ENCODE measurements at places on chromosomes 11 and 22.

GRCh38 chr11:2219318-2220017, 47.9 kb upstream of the TH start:
- DNase-seq, result no peak

GRCh38 chr22:48340727-48341709, 1486.7 kb downstream of the BRD1 start:
- DNase-seq, result no peak

GRCh38 chr11:31652528-31652927, 143.0 kb downstream of the ELP4 start:
- DNase-seq, result no peak

DNA sequence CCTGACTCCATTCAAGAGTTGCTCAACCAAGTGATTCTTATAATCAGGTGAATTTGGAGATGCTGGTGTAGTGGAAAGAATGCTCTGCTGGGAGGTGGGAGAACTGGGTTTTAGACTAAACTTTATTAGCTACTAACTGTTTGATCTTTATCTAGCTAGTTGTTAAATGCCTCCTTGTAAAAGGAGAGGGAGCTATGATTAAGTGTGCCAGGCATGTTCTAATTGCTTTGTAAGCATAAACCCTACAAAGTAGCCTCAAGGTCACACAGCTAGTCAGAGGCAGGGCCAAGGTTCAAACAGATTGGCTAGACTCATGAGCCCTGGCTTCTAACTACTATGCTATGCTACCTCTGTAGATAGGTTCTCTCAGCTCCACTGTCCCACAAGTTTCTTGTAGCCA, 105.5 kb downstream of the NXPE2 start:
- DNase-seq, result no peak

- DNase-seq, result peak; percentile 68
Measured at GRCh38 chr11:416757-417621, 2.2 kb upstream of the SIGIRR start.

DNA sequence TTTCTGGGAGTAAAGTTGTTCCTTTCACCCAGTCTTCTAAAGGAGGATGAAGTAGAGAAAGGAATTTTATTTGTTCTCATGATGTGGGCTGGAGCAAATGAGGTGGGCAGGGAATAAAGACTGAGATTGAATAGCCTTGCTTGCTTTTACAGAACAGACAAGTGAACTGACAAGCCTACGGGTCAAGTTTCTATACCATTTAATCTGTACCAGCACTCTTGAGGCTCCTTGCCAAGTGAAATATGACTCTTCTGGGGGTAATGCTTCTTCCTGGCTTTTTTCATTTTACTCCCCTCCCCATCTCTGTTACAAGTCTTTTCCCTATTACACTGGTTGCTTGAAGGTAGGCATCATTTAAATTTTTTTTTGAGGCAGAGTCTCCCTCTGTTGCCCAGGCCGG, 54.8 kb downstream of the CSTPP1 start:
- DNase-seq, result no peak

DNA sequence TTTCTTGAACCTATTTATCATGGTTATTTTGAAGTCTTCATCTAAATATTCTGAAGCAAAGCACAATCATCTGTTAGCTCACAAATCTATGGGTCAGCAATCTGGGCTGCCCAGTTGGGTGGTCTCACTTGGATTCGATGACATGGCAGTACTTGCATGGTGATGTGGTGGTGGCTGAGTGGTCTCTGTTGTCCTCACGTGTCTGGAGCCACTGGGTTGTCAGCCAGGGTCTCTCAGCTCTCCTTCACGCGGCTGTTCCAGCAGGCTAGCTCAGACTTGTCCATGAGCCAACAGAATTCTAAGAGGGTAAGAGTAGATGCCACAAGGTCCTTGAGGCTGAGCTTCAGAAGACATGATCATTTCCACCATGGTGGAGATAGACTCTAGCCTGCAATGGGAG, 66.4 kb upstream of the KCNQ1OT1 start:
- DNase-seq, result no peak

- DNase-seq, result no peak
Measured at GRCh38 chr11:103396237-103396636, 287.0 kb downstream of the DYNC2H1 start.

GRCh38 chr11:120025606-120026335, 112.1 kb downstream of the TRIM29 start:
- no peak for DNase-seq

- peak; percentile 21 for DNase-seq
Measured at GRCh38 chr11:109739379-109739778, 317.4 kb downstream of the C11orf87 start.

DNA sequence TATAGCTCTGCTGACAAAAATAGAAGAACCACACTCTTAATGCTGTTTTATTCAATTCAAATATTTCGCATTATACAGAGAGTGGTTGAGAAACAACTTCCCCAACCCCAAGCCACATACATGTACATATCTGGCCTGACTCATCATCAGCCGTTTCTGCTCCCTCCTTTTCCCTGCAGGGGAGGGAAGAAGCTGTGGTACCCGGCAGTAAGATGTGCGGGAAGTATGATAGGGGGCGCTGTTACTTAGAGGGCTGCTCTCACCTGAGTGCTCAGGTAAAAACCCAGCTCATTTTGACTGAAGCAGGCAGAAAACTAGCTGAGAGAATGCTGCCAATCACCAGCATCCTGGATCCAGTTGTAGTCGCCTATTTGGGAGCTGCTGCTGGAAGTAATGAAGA, 85.5 kb downstream of the NELL1 start:
- no peak for DNase-seq

GRCh38 chr11:96272529-96273222, 70.3 kb downstream of the MAML2 start:
- no peak for DNase-seq

GRCh38 chr22:46681010-46681409, 57.0 kb downstream of the CERK start:
- no peak for DNase-seq

DNA sequence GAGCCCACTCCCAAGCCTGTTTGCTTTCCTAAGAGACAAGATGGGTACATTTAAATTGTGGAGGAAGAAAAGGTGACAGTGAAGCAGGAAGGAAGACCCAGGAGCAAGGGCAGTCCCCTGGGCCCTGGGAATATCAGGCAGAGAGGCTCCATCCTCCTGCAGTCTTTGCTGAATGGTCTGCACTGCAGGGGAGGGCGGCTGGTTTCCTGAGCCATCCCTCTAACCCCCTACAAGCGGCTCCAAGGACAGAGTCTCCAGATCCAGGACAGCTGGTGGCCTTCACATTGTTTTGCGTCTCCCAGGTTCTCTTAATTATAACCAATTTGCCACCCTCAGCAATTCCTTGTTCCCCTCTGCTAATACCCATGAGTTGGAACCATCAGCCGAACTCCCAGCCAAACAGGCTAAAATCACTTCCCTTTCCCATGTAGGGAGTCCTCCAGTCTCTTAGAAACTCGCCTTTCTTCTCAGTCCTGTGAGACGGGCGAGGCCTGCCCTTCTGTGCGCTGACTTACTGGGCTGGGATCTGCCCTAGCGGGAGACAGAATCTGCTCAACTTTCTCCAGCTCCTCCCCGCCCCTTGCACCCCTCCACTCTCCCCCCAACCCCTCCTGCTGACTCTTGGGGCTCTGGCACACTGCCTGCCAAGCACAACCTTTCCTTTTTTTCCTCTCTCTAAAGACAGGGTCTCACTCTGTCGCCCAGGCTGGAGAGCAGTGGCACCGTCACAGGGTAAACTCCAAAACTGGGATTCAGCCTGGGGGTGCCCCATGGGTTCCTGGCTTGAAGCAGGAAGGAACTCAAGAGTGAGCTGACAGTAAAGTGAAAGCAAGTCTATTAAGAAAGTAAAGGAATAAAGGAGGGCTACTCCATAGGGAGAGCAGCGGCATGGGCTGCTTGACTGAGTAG, 53.4 kb upstream of the EMID1 start:
- no peak for DNase-seq

GRCh38 chr11:62457478-62457877, 38.6 kb downstream of the SCGB1A1 start:
- DNase-seq, result no peak

DNA sequence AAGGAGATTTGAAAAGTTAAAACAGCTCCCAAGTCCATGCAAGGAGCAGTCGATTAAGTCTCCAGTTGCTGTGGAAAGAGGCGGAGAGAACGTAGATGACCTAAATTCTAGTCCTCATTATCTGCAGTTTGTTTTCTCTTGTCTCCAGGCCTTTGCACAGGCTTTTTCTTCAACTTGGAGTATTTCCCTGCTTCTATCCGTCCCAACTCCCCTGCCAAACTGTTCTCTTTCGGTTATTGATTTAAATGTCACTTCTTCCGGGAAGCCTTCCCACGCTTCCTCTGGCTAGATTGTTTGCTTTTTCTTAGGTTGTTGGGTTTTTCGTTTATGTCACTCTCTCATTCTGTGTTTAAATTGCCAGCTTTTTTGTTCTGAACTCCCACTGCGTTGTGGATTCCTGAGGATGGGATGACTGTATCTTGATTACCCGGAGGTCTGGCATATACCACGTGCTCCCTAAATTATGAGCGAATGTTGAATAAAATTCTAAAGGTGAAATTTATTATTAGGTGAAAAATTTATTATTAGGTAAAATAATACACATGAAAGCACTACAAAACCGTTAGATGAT, 463 bp downstream of the TMEM126B start:
- no peak for DNase-seq

DNA sequence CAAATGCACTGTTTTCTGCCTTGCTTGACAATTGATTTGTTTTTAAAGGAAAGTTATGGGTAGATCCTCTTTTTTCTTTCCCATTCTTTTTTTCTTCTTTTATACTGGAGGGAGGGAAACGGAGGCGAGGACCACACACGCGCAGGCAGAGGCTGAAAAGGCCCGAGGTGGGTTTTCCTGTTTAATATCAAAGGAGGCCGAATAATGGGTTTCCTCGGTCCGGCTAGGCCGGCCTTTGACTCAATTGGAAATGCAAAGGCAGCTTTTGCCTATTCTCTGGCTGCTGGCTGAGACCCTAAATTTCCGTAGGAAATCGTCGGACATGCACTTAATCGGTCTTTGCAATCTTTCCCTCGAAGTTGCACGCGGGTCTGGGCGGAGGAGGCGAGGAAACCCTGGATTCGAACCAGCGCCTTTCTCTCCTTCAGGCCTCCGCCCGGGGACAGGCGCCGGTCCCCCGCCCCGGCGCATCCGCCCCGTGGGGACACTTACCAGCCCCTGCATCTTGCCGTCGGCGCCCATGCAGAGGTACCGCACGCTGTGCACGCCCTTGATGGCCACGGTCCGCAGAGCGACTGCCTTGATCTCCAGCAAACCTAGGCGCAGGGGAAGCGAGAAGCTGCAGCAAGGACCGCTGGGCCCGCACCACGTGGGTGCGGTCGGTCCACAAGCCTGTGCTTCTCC, 911 bp downstream of the FGF19 start:
- no peak for DNase-seq

Measured in AG20443 (cell line).